ENCODE measurements at places on chromosomes 2 and 18. TPM values are rescaled to one million over a fixed set of nuclear protein-coding genes. Genes with fewer than 3 reads are reported as not detected.

- no peak for DNase-seq
Measured at GRCh38 chr2:240720686-240721595, 29.3 kb downstream of the AQP12A start.

Gene GULP1
- 0.43 TPM for total RNA-seq

Gene EFHD1
- total RNA-seq = 0.35 TPM

Gene C2orf66
- not detected for total RNA-seq

Gene CRYGD
- not detected for total RNA-seq

- no peak for DNase-seq
Measured at GRCh38 chr2:8615576-8616281, 66.1 kb upstream of the ID2 start.

DNA sequence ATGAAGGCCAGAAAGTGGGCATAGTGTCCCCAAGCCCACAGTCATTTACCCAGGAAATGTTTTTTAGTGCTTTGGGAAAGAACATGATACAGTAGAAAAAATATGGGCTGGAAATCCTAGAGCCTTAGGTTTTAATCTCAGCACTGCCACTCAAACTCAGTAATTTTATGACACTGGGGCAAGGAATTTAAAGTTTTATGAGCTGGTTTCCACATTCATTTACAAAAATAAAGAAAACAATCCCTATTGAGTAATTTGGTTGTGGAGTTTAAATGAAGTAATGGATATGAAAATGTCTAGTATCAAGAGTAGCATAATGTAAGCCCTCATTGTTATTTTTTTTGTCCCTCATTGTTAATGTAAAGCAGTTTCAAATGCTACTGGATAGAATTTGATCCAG, 51.5 kb upstream of the FRZB start:
- DNase-seq = no peak

Gene CCDC141
- total RNA-seq = 0.74 TPM

Gene NOSTRIN
- 0.32 TPM for total RNA-seq

DNA sequence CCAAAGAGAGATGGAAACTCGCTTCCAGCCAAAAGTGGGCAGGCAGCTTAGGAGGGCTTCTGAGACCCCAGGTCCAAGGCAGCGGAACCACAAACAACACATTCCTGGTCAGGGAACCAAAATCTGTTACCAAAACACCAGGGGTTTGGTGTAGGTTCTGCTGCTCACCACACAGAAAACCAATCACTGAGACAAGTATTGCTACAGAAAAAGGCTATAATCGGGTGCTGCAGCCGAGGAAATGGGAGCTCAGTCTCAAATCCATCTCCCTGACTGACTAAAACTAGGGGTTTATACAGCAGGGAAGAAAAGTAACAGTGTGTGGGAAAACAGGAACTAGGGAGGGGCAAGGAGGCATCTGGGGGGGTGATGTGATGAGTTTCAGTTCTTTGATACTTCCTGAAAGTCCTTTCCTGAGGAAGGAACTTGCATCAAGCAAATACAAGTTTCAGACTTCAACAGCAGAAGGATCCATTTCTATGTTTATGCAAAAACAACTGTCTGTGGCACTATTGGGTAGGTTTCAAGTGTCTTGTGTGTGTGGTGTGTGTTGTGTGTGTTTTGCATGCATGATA, 108.0 kb downstream of the FAM168B start:
- no peak for DNase-seq

GRCh38 chr18:35071819-35072247, 30.6 kb downstream of the MAPRE2 start:
- DNase-seq = no peak

Gene CDH20
- 0.15 TPM for total RNA-seq

Gene OSR1
- total RNA-seq = not detected
